ENCODE measurements at places on chromosomes 13 and 19.

DNA sequence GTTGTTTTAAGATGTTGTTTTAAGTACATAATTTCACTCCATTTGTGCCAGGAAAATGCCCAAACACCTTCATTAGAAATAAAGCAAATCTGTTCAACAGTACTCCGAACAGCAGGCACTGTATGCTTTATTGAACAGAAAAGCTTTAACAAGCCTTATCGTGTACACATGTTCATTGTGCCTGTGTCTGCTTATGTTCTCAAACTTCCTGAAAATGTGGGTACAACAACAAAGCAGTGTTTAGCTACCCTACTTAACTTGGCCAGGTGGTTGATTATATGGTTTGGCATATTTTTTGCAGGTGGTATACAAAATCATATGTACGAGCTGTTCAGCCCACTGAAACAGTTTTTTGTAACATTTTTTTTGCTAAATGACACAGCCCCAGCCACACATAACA, 718.0 kb downstream of the DACH1 start:
- DNase-seq, result no peak

GRCh38 chr13:104895521-104895920, 1639.9 kb downstream of the EFNB2 start:
- DNase-seq, result no peak

- no peak for DNase-seq
Observed at GRCh38 chr13:111398196-111398595, 77.8 kb downstream of the TEX29 start.

DNA sequence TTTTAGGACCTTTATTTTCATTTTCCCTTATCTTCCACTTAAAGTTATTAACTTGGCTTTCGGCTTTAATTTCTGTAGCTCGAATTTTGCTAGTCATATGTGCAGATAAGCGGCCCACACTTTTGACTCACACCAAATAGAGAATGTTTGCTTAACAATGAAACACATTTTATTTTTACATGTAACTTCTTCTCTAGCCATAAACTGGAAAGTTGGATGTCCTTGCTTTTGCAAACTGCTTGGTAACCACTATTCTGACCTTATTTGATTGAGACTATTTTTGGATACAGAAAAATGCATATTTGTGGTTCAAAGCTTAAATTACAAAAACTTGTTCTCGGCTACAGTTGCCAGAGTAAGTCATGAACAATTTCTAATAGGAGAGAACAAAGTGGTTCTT, 600.0 kb downstream of the KCTD12 start:
- DNase-seq, result no peak

GRCh38 chr13:35768073-35768472, 291.6 kb upstream of the MAB21L1 start:
- no peak for DNase-seq

DNA sequence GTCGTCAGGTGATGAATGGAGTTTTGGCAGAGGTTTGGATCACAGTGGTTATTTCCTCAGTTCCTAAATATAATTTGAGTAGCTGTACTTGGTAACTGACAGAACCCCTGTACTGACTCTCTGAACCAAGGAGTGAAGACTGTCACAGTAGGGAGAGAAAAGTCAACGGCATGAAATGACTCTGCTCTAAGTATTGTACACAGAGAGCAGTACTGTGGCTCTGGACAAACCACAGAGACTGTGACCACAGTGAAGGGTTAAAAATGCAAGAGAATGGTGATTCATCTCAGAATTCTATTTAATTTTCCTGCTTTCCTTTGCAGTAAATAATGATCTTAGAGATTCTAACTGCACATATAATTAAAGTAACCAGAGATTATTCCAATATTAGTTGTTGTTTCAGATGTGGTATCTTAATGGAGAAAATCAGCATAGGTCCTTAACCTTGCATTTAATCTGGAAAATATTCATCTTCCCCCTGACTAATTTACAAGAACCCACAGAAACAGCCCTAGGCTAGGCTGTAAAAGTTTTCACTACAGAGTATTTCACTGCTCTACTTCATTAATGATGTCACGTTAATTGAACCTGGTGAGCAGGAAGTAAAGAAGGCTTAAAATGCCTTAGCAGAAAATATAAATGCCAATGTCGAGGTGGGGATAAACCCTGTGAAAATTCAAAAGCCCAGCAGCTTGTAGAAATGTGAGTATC, 221.9 kb downstream of the LIG4 start:
- DNase-seq, result no peak
